ENCODE measurements at places on chromosomes 1 and 21.

DNA sequence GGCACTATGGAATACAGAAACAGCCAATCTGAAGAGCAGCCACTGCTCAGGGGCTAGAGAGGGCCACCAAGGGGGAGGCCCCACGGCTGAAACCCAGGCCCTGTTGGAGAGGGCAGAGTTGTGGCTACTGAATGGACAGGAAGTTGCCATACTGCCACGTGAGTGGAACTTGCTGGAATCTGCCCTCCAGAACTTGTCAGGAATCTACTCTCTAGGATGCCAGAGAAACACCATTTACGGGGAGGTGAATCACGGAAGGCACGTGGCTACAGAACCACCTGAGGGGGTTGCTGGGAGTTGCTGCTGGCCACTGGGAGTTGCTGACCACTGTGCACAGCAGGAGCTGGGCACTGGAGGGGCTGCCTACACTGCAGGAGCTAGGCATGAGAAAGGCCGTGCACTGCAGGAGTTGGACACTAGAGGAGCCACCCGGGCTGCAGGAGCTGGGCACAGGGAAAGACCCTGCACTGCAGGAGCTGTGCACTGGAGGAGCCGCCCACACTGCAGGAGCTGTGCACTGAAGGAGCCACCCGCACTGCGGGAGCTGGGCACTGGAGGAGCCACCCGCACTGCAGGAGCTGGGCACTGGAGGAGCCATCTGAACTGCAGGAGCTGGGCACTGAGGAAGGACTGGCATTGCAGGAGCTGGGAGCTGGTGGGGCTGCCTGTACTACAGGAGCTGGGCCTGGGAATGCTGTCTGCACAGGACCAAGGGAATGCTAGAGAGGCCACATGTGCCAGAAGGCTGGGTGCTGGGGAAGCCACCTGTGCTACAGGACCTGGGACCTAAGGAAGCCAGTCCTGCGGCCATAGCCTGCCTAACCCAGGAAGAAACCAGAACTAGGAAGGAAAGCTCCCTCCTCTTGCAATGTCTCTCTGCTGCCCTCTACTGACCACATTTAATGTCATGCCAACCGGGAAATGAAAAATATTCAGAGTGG, 343.4 kb downstream of the MATN1 start:
- peak; percentile 26 for DNase-seq

GRCh38 chr21:17578162-17578561, 34.5 kb downstream of the BTG3 start:
- no peak for DNase-seq

- peak; percentile 81 for DNase-seq
Measured at GRCh38 chr21:17611414-17612022, 1.2 kb downstream of the BTG3 start.

DNA sequence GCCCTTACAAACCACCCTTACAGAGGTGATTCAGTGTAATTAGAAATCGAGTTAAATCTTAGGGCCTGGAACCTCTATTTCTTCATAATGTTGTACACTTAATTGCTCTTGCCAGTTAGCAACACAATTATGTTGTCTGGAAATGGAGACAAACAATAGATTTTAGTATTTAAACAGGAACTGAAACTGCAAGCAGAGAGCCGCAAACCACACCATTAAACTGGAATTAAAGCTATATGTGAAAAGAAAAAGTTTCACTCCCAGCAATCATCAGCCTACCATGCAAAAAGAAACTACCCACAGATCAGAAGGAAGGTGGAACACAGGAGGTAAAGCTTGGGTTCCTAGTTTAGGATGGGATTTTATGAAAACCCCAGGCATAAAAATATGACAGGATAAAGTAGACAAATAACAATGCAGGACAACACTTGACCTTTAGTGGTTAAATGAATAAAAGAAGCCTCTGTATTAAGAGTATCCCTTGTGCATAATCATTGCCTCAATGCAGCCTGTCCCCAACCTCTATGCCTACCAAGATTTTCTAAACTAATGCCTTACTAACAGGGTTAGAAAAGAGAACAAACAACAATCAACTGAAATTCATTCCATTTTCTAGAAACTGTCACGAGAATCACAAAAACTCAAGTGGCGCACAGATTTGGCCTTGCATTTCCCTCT, 304.3 kb upstream of the ESRRG start:
- DNase-seq = no peak

DNA sequence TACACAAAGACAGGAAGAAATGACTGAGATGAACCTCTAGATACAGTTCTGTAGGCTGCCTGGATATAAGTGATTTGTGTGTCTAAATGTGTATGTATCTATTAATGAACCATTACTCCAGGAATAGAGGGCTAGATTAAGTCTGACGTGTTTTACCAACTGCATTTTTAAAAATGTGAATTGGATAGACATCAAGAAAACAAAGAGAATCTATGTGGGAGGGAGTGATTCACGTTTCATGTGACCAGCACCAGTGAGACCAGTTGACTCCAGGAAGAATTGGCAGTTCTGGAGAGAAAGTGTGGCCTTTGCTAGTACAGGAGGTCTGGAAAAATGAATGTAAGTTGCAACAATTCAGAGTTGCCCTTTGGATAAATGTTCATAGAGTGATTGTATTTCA, 53.4 kb upstream of the RGS21 start:
- no peak for DNase-seq

DNA sequence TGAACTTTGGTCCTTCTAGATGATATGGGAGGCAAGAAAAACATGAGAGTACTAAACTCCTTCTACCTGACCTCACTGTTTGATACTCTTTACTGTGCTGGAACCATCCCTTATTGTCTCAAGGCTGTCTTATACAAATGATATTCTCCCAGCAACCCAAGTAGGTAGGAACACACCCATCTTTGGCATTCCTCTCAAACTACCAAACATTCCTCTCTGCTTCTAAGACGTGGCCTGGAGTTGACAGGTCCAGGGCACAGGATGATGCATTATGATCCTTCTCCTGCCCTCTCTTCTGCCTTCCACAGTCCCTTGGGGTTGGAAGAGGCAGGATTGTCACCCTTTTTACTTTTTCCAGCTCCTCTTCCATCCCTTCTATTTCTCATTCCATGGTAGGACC, 90.5 kb downstream of the SPATA17 start:
- no peak for DNase-seq

DNA sequence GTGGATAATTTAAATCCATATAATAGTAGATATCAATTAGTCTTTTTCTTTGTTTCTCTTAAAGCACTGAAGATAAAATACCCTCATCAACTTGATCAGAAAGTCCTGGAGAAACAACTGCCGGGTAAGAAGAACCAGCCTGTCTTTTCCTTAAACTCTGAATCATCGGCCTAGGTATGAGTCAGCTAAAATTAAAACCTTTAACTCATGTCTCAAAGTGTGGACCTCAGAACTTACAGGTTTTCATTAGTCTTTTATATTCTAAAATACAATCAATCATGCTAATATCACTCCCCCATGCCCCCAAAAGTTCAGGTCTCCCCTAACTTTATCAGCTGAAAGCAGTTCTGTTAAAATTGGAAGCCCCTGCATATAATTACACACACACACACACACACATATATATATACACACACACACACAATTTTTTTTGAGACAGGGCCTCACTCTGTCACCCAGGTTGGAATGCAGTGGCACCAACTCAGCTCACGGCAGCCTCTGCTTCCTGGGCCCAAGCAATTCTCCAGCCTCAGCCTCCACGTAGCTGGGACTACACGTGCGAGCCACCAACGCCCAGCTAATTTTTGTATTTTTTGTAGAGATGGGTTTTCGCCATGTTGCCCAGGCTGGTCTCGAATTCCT, 61.3 kb downstream of the B3GALNT2 start:
- no peak for DNase-seq

DNA sequence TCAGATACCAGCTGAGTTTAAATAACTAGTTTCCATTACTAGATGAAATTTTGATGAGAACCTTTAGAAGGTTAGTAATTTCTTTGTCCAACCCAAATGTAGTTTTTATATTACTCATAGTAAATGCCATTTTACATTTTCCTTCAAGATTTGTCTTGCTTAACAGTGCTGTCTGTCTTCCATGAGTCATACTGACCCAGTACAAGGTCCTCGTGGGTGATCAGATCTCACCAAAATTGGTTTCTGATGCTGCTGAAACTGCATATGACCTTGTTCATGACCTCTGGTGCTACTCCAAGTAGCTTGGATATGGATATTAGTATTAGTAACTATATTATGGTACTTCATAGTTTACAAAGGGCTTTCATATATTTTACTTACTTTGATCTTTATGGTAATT, 207.1 kb downstream of the RYR2 start:
- DNase-seq = no peak

GRCh38 chr1:221751226-221751887, 9.5 kb upstream of the DUSP10 start:
- DNase-seq = no peak

GRCh38 chr1:168408539-168408865, 127.8 kb downstream of the TBX19 start:
- DNase-seq = no peak

DNA sequence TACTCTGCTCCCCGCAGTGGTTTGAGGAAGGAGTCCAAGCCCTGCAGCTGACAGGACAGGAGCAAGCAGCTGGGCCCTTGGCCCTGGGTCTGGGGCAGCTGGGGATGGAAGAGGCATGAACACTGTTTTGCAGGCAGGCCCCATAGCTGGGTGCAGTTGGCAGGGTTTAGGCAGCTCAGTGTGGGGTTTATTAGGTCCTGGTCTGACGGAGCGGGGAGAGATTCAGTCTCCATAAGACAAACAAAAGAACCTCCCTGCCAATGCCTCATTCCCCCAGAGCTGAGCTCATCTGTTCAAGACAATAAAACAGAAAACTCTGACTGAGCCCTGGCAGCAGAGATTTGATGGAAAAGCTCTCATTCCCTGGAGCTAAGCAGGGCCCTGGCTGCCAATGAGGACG, 37.3 kb downstream of the OLFML2B start:
- no peak for DNase-seq

GRCh38 chr1:221946768-221947167, 204.9 kb upstream of the DUSP10 start:
- DNase-seq = no peak

DNA sequence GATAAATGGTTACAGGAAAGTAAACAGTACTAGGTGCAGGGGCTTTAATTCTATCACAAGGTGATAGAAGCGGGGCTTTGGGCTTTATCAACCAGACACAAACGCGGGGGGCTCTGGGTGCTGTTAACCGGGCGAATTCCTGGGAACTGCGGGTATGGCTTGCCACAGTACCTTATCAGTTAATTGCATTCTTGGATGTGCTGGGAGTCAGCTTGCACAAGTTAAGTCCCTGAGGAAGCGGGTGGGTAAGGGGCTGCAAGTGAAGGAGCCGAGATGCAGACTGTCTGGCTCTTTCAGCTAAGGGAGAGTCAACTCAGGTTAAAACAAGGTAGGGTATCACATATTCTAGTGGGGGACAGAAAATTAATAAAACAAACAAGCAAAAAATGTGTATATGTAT, 661 bp downstream of the GBP4 start:
- DNase-seq = peak; percentile 27

GRCh38 chr1:61692155-61692800, 32.7 kb downstream of the TM2D1 start:
- DNase-seq = no peak

GRCh38 chr1:228356897-228357680, 49.5 kb downstream of the TRIM11 start:
- DNase-seq = no peak

DNA sequence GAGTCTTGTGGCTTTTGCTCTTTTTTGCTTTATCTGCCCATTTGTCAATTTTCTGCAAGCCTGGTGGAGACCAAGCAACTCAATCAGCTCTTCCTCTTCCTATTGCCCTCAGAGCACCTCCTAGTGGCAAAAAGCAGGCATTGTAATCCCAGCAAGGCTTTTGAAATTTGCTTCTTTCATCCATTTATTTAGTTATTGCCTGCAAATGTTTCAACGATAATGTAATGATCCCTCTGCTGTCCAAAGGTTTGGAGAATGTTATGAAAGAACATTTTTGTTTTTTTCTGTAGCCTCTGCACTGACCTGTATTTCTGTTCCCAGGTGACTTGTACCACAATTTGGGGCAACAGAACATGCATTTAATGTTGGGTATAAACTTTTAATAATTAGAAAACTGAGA, 127.8 kb downstream of the GABPA start:
- DNase-seq = peak; percentile 5

- DNase-seq = no peak
Measured at GRCh38 chr1:234925440-234926263, 203.0 kb downstream of the TOMM20 start.

DNA sequence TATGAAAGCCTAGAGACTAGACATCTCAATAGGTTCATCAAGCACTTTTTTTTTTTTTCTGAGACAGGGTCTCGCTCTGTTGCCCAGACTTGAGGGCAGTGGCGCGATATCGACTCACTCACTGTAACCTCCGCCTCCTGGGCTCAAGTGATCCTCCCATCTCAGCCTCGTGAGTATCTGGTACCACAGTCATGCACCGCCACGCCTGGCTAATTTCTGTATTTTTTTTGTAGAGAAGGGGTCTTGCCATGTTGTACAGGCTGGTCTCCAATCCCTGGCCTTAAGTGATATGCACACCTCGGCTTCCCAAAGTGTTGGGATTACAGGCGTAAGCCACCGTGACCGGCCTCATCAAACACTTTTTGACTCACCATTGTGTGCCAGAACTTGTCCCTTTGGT, 613 bp upstream of the GPATCH4 start:
- DNase-seq = no peak

- no peak for DNase-seq
Measured at GRCh38 chr1:182752077-182752988, 37.2 kb upstream of the NPL start.

- no peak for DNase-seq
Measured at GRCh38 chr1:34712007-34712688, 42.7 kb upstream of the GJB5 start.

DNA sequence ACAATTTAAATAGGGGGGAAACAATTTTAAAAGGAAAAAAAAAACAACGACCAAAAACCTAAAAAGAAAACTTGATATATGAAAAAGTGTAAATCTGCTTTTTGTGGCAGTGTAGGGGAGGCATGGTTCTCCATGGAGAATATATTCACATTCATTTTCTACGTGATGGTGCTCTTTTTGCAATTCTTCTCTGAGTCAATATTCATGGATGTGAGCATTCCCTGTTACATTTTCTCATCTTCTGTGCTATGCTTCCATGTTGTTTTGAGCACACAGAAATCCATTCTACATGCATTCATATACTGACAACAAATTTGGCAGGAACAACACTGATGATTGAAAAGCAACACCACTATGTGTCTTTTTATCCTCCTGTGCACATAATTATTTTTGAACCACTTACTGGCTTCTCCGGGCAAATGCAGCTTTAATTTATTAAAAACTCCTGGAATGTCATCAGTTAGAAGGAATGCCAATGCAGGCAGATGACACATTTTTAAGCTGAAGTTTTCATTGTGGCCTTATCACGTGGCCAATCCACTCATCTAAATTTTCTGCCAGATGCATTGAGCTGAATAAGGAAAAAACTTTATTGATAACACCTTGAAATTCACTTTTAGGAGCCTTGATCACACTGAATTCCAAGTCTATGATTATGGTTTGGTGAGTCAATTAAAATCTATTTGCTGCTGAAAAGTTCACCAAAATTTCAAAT, 590.6 kb downstream of the NUF2 start:
- no peak for DNase-seq

DNA sequence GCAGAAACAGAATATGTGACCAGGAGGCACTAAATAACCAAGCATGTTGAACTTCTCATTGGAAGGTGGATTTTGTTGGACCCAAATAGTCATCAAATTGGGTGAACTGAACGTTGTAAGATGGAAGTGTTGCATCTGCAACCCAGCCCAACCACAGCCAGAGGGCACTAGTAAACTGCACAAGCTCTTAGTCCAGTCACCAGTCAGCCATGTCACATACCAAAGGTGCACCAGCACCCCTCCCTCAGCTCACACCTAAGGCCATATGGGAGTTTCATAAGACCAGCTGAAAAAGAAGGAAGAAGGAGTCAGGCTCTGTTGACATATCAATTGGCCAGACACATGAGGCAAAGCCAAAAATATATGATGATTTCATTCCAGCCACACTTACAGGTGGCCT, 481.7 kb upstream of the NR5A2 start:
- no peak for DNase-seq

Measured in stimulated activated CD4-positive, alpha-beta T cell treated with anti-CD3 and anti-CD28 coated beads, Interleukin-2, amount 100 ng/mL, for 24 hours (primary cell).